ENCODE measurements at places on chromosomes 4 and X.

DNA sequence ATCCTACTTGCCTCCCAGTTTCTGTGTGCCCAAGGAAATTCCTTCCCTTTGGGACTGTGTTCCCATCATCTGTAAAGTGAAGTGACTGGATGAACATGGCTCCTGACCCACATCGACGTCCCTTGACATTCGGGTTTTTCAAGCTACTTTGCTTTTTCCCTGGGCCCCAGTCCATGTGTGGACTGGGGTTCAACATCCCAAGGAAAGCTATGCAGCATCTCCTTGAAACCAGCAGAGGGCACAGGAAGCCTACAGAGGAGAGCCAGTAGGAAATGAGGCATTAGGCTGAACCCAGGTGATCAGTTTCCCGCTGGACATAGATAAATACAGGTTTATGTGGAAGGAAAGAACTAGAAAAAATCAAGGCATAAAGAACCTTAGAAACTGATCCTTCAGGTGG lies 145.1 kb upstream of the ARHGEF9 start:
- no peak for DNase-seq

GRCh38 chr4:169620880-169621248 lies 486 bp downstream of the CLCN3 start:
- peak; percentile 18 for DNase-seq

DNA sequence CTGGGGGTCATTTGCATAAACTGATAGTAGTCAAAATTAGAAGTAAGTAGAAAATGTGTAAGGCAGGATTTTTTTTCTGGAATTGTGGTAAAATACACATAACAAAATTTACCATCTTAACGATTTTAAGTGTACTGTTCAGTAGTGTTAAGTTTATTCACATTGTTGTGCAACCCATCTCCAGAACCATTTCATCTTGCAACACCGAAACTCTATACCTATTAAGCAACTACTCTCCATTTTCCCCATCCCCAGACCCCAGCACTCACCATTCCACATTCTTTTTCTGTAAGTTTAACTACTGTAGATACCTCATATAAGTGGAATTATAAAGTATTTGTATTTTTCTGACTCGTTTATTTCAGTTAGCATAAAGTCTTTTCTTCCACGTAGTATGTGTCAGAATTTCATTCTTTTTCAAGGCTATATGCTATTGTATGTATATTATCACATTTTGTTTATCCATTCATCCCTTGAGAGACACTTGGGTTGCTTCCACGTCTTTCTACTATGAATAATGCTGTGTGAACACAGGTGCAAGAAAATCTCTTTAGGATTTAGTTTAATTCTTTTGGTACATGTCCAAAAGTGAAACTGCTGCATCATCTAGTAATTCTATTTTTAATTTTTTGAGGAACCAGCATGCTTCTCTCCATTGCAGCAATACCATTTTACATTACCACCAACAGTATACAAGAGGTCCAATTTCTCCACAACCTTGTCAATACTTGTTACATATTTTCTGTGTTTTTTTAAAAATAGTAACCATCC lies 39.1 kb upstream of the NSUN7 start:
- DNase-seq, result no peak

- no peak for DNase-seq
These were observed 12.9 kb upstream of the HSFX1 start for GRCh38 chrX:149760965-149761364.

- DNase-seq, result peak; percentile 70
These were observed 114.3 kb downstream of the GABRB1 start for GRCh38 chr4:47145630-47146029.

DNA sequence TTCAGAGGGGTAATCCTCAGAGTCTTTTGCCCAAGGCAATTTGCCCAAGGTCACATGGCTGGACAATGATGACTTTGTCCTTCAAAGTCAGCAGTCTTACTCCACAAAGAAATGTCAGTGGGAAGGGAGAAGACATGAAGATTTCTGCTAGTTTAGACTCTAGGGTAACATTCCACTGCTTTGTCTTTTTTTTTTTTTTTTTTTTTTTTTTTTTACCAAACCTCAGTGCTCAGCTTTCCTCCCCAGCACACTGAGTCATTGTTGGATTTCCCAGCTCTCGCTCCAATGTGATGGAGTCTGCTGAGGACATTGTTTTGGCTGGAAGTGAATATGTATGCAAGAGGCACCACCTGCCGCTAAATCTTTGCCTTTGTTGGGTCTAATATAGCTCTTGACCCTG lies 7.2 kb upstream of the C1QTNF7 start:
- peak; percentile 66 for DNase-seq

DNA sequence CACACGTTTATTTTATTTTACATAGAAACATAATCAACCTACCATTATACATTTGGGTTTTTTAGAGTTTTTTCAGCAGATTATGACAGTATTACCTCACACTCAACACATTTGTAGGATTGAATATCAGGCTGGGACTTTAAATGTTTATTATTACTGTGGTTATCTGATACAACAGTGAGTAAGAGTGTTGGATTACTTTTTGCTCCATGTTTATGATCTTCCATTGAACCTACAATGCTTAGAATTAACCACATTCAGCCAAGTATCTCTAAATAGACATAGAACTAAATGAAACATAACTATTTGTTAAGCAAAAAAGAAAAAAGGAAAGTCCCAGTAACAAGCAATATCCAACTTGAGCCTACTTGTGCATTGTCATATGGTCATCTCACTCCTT lies 607.4 kb upstream of the PITX2 start:
- peak; percentile 41 for DNase-seq

- peak; percentile 34 for DNase-seq
These were observed 353 bp downstream of the NSD2 start for GRCh38 chr4:1871471-1872021.

All from fibroblast of skin of right biceps (primary cell).